ENCODE measurements at places on chromosomes 4 and X.

DNA sequence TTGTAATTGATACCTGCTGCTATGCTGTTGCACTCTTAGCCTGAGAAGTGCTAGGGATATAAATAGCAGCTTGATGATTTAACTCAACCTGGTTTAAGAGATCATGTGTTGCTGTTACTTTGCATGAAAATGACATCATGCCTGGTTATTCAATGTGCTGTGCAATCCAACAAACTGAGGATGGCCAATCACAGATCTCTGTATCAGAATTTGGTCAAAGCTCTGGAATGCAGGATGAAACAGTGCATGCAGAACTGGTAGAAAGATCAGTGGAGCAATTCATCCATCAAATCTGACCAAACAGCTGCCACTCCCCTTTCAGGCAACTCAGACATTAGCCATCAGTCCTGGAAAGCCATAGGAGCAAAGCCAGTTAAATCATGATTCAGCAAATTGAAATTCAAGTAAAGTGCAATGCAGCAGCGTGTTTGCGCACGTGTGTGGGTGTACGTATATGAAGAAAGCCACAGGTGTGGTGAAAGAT lies 160.3 kb upstream of the RASGEF1B start:
- DNase-seq: no peak

- DNase-seq: no peak
Measured at GRCh38 chrX:137354851-137355250, 211.1 kb upstream of the ZIC3 start.

GRCh38 chr4:21211846-21212245 lies 511.6 kb downstream of the PACRGL start:
- DNase-seq: no peak

DNA sequence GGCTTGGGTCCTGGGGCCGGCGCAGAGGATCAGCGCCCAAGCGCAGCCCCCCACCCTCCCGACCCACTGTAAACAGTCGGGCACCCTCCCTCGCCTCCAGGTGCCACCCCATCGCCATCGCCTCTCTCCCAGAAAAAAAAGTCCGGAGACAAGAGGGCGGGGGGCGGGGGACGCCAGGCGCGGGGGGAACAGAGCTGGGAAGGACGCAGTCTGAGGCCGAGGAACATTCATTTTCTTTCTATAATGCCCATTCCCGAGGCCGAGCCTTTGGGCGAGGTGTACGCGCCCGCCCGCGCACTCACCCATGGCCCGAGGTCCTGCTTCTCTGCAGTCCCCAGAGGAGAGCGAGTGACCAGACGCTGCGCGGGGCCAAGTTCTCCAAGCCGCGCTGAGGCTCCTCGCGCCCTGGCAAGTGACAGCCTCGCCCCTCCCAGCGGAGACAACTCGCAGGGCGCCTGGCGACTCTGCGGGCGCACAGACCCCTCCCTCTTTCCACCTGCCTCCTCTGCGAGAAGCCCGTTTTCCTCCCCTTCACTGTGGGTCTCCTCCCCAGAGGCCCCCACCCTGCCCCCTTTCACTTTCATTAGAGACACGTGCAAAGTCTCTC lies 63.5 kb upstream of the WDR17 start:
- DNase-seq: peak; percentile 26

GRCh38 chr4:7924570-7924969 lies 15.1 kb downstream of the AFAP1 start:
- peak; percentile 37 for DNase-seq

DNA sequence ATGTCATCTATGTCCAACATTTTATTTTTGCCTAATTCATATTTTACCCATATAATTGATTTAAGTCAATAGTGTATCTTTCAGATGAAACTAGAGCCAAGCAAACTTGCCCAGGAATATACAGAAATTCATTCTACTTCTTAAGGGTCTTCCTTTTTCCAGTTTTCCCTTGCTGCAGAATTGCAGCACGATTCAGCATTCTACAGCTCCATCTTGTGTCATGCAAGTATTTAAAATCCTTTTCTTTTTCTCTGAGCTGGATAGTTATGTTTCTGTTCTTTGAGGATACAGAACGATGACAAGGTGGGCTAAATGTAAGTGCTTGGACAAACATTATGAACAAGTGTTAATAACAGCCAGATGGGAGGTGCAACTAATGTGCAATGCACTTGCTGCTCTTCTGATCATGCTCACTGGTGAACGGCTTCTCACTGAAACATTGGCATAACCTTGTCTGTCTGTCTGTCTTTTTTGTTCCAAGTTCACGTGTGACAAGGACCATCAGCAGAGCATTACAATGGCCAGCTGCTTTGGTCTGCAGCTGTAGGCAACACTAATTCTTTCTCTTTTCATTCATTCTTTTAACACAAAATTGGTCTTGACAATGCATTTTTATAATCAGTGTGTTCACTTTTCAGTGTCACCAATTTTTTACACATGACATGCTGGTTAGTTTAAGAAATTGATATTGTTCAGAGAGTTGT lies 1821.7 kb downstream of the ARAP2 start:
- DNase-seq: no peak

- DNase-seq: peak; percentile 15
Measured at GRCh38 chrX:110442635-110443034, 84.0 kb downstream of the RTL9 start.
